ENCODE measurements at places on chromosomes 2 and 18.
A peak's percentile ranks its signal among the peaks of the same experiment; 100 is the strongest.

DNA sequence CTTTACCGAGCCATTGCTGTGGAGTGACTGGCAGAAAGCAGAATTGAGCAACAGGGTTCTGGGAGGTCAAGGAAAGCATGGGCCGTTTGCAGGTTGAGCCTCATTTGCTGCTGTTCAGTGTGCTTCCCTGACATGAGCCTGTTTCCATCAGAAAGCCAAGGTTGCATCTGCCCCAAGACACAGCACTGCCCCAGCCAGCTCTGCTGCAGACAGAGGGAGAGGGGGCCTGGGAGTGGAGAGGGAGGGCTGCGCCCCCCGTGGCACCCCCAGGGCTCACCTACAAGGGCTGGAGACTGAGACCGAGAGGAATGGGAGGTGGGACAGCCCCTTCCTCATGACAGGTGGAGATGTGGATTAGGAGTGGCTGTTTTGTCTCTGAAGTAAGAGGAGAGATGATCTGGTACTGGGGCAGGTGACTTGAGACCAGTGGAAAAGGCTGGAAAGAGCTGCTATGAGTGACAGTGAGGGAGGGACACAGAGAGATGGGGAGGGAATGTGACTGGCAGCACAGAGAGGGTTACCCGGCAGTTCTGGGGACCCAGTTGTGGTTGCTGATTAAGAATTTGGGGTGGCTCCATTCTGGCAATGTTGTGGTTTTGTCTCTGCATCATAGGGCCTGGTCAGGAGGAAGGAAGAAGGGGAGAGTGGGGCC, 218.0 kb downstream of the DYSF start:
- no peak for DNase-seq

GRCh38 chr2:235542733-235543127, 48.9 kb downstream of the AGAP1 start:
- DNase-seq, result no peak

GRCh38 chr2:4340536-4340935, 637.2 kb downstream of the DCDC2C start:
- DNase-seq, result no peak

GRCh38 chr2:53569957-53570727, 197.5 kb upstream of the CHAC2 start:
- no peak for DNase-seq

DNA sequence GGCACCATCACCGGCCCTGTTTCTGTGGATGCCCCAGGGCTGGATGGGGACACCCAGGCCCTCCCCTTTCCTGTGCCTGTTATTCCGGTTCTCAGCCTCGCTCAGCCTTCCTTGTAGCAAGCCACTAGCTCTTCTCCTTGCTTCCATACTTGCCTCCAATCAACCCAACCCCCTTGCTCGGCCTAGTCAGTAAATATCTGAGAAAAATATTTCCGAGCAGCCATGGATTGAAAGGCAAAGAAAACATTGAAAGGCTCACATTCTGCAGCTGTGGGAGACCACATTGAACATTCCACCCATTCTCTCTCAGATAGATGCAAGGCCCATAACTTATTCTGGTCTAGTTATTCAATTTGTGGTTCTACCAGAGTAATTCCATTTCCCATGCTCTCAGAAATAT, 114.9 kb downstream of the SPP2 start:
- no peak for DNase-seq

DNA sequence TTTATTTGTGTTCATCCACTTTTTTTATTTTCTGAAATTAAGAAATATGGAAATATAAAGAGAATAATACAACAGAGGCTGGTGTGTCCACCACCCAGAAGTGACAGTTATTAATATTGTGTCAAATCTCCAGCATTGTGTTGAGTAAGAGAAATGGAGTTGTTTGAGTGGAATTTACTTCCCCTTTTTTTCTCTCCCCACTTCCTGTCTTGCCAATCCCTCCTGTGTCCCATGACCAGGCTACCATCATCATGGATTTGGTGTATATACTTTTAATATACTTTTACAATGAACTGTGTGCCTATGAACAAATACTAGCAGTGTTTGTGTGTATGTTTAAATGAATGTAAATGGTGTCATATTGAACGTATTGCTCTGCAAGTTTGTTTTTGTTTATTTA, 276.9 kb upstream of the SKOR2 start:
- DNase-seq, result no peak

DNA sequence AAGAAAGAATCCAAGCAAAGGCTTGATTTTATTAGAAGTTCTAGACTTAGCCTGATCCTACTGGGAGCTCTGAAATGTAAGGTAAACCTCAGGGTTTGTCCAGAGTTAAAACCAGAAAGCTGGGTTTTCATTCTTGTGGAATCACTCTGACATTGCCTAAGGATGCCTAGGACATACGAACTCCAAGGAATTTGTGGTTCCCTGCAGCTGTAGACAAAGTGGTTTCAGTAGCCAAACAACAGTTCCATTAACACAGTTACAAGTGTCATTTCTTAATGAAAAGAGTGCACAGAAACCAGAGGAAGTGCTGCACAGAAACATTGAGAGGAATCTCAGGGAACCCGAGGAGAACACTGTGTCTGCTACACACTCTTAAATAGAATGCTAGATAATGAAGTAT, 221.4 kb upstream of the ST6GAL2 start:
- no peak for DNase-seq

GRCh38 chr18:10950876-10951630, 198.3 kb downstream of the PIEZO2 start:
- no peak for DNase-seq

- no peak for DNase-seq
These were observed 80.3 kb downstream of the GYPC start for GRCh38 chr2:126736133-126736874.

DNA sequence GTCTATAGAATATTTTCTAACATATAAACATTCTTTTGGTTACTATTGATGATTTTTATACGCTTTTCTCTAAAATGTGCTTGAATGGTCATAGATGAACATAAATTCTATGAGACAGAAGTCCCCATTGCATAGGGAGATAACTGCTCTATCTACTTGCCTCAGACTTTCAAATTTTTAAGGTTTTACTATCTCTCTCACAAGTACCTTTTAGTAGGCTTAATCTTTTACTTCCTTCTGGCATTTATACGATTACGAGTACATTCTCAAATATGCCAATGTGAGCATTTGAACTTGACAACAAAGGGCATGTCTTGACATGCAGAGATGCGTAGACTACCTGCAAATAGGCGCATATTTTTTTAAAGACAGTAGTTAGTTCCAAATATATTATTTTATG, 935.9 kb upstream of the LRATD1 start:
- no peak for DNase-seq

DNA sequence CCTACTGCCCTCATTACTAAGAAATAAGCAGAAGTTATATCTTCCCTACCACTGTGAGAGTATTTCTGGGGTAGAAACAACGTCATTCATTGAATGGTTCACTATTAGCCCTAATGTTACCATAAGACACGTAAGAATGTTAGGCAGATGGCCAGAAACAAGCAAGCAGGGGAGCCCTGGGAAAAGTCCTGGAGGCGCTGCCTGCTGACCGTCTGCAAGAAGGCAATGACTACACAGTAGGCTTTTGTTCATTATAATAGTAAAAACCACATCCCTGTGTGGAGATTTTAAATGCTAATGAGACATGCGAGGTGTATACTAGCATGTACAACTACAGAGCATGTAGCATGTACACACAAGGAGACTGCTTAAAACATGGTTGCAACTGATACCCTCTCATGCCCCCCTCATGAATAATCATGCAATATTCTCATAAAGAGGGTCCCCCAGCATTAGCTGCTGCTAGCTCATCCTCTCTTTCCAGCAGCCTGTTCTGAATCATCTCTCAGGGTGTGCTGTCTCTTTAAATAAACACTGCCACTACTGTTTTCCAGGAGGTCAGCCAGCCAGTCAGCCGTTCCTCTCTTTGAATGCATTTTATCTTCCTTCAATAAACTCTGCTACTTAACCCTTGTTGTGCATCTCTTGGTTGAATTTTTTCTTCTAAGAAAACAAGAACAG, 23.6 kb downstream of the SUCLG1 start:
- peak; percentile 25 for DNase-seq

DNA sequence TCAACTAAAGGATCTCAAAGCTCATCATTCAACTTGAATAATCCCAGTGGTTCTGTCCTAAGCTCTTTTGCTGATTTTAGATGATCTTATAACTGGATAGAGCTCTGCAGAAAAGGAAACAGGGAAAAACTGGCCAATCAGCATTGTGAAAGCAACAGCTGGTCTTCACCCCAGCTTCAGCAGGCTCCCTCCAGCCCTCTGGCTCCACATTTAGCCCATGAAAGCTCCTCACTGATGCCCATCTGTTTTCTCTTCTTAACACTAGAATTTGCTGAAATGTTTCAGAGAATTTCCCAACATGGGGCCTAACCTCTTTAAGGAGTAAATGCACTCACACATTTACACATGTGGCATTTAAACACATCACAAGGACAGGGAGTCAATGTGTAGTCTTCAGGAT, 223.3 kb downstream of the CNTNAP5 start:
- no peak for DNase-seq

- DNase-seq, result no peak
These were observed 31.5 kb upstream of the CAB39 start for GRCh38 chr2:230681171-230681545.

DNA sequence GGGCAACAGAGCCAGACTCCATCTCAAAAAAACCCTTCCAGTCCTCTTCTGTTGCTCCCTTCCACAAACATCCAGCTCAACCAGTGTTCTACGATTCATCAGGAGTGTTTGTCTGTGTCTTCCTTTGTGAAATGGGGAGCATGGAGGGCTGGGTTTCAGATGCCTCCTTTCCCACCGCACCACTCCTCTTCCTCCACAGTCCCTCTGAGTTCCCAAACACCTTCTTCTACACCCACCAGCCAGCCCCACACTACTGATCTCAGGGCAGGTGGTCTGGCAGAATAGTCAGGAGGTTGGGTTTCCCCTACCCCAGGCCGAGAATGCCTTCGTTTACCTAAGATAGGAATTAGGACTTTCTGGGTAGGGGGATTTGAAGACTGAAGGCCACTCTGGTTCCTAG, 36.9 kb downstream of the NGEF start:
- DNase-seq, result no peak

- no peak for DNase-seq
These were observed 50.9 kb downstream of the MARCO start for GRCh38 chr2:118992740-118993391.

- DNase-seq, result no peak
These were observed 5.1 kb downstream of the SPTBN1 start for GRCh38 chr2:54461261-54461660.

GRCh38 chr2:7732497-7732896, 815.3 kb downstream of the RNF144A start:
- no peak for DNase-seq

- no peak for DNase-seq
These were observed 174.0 kb upstream of the SLC14A2 start for GRCh38 chr18:45441110-45441847.

GRCh38 chr2:70828914-70829824, 6.4 kb downstream of the CD207 start:
- DNase-seq, result no peak

- DNase-seq, result no peak
These were observed 9.6 kb downstream of the RAX start for GRCh38 chr18:59263661-59264060.

DNA sequence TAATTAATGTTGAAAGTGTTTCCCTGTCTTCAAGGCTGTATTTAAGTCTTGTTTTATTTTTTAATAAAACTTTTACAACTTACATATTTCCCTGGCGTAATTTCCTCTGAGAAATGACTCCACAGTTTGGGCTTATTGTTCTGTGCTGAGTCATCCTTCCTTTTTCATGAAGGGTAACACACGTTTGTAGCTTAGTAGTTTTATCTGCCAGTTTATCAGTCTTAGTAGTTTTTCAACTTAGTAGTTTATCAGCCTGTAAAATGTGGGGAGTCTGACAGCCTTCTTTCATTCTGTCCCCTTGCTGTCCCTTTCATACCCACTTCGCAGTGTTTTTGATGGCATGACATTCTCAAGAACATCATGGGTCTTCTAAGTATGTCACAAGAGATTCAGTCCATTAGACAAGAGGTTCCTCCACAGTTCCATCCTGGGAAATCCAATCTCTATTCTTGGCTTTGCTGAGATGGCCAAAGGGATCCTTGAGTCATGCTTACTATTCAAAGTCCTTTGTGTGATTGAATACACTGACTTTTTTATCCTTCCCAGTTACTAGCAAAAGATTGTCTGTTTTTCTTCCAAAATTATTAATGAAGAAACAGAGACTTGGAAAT, 60.0 kb upstream of the SGPP2 start:
- DNase-seq, result no peak

- no peak for DNase-seq
These were observed 1339.8 kb downstream of the DPP10 start for GRCh38 chr2:115782286-115782685.

GRCh38 chr2:102386004-102386403, 30.4 kb downstream of the IL18R1 start:
- no peak for DNase-seq

GRCh38 chr2:241540771-241541561, 17.6 kb upstream of the BOK start:
- DNase-seq, result no peak

GRCh38 chr2:212052412-212053159, 486.0 kb downstream of the ERBB4 start:
- no peak for DNase-seq

- no peak for DNase-seq
These were observed 1.0 kb upstream of the ANKRD62 start for GRCh38 chr18:12092398-12093229.

DNA sequence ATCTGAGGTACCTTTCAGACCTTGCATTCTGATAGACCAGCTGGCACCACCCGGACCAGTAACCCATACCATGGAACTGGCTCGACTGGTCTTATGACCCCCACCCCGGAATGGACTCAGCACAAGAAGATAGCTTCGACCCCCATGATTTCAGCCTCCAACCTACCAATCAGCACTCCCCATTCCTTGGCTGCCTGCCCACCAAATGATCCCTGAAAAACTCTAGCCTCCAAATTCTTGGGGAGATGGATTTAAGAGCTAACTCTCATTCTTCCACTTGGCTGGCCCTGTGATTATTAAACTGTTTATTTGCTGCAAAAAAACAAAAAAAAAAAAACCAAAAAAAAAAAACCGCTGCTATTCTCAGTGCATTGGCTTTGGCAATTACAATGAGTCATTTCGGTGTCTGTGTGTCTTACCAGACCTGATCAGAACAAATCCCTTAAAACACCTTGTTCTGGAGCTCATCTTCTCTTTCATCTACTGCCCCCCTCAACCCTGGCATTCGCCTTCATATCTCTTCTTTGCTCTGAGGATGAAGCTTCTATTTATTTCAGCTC, 60.1 kb upstream of the KIF5C start:
- DNase-seq, result no peak

DNA sequence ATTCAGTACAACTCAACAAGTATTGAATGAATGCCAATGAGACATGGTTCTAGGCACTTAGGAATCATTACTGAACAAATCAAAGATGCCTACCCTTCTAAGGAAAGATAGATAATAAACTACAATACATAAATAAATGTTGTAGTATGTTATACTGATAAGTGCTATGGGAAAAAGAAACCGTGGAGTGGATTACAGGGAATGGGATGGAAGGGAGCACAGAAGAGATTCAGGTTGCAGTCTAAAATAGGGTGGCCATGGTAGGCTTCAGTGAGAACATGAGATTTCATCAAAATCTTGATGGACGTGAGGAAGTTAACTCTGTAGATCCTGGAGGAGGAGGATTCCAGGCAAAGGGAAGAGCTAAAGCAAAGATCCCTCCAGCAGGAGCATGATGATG, 17.9 kb upstream of the CREB1 start:
- no peak for DNase-seq

All from muscle of arm (tissue), 14 donors.